RKO (cell line): ENCODE measurements at places on chromosomes 11 and 22.

DNA sequence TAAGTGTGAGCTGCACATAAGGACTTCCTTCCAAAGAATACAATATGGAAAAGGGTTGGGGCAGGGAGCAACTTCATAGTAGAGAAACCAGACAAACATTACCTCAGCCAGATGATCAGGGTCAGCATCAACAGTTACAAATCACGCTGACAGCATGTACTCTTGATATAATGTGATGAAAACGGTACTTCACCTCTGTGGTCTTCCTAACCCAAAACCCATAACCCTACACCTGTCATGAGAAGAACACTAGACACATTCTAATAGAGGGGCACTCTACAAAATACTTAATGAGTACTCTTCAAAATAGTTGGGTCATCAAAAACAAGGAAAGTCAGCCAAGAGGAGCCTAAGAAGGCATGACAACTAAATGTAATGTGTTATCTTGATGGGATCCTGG is 43.9 kb downstream of the RRAS2 start:
- DNase-seq: no peak

- no peak for DNase-seq
These were observed 1080.8 kb downstream of the BRD1 start for GRCh38 chr22:48746789-48747425.

GRCh38 chr11:73875840-73876239 is 806 bp downstream of the COA4 start:
- DNase-seq: peak; percentile 35

- DNase-seq: no peak
These were observed 111.4 kb downstream of the COMMD9 start for GRCh38 chr11:36177836-36178235.

GRCh38 chr11:61516191-61516590 is 7.6 kb downstream of the LRRC10B start:
- no peak for DNase-seq

- no peak for DNase-seq
These were observed at the start of gene ANO3 for GRCh38 chr11:26331911-26332571. Gene ANO3 (plus strand): TSS chr11:26332130. CDS start chr11:26332276, 146 bp downstream.

DNA sequence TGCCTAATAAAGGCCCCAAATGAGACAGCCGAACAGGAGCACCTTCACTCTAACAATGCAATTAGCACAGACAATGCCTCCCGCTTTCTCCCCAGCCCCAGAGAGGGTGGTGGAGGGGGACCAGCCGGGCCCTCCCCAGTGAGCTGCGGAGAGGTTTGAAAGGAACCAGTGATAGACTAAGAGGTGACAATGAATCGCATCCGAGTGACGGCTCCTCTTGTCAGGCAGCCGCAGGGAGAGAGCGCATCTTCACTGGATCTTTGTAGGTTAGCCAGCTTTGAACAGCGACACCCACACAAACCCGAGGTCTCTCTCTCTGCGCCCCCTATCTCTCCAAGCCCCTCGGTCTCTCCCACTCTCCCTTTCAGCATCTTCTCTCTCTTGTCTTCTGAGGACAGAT is 28.0 kb downstream of the FLRT1 start:
- no peak for DNase-seq

GRCh38 chr11:123103326-123103980 is 41.5 kb upstream of the HSPA8 start:
- DNase-seq: peak; percentile 70

- peak; percentile 40 for DNase-seq
These were observed 516 bp downstream of the NEU3 start for GRCh38 chr11:74989260-74989638.

- DNase-seq: no peak
These were observed 11.8 kb downstream of the SWAP70 start for GRCh38 chr11:9675691-9676090.

DNA sequence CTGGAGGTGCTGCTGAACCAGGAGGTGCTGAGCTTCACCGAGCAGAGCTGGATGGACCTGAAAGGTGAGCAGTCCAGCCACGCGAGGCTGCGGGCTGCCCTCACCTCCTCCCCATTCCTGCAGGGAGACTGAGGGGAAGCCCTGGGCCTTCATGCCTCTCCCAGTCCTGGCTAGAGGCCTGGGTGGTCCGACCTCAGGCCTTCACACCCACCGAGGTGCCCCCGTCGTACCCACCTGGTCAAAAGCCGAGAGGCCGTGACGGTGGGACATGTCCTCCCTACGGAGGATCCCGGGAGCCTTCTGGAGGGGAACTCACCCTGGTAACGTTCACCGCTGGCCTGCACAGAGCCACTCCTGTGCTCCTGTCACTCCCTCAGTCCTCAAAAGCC is 5.1 kb downstream of the SUSD2 start:
- no peak for DNase-seq
